Daoy (cell line): ENCODE measurements at places on chromosomes 6 and 20. TPM values are rescaled to one million over a fixed set of nuclear protein-coding genes. Genes with fewer than 3 reads are reported as not detected.

- DNase-seq, result no peak
These were observed 43.0 kb upstream of the FRMD1 start for GRCh38 chr6:168122011-168122410.

DNA sequence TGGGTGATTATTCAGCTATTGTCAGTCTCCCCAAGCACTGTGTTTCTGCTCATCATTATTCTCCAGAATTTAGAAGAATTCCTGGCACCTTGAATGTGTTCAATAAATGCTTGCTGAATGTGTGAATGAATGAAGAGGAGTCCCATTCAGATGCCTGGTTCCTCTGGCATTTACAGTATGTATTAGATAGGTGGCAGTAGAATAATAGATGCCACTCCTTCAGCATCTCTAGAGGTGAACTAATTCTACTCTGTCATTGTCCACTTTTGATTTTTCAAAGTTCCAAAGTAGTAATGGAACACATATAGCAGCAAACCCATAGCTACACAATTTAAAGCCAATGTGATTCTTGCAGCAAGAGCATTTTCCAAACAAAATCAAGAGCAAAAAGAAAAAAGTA, 118.9 kb upstream of the CEP162 start:
- no peak for DNase-seq

DNA sequence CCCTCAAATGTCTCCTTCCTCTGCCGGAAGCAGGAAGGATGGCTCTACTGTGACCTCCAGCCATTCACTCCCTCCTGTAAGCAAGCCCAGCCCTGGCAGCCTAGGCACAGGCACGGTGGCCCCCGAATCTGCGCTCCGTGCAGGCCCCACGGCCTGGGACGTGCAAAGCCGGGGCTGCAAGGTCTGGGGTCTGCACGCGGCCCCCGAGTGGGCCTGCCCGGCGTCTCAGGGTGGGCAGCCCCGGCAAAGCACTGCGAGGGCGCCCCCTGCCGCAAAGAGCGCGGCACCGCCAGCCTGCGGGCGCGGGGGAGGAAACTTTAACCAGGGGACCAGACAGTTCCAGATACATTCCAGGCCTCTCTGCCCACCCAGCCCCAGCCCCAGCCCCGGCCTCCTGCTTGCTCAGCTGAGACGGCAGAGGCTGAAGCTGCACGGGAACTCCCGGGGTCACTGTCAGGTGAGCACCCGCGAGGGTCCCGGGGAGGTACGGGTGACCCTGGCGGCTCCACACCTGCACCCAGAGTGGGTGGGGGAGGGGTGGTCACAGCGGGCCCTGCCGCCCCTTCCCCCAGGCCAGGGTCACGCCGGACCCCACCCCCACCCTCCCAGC, 98.8 kb downstream of the ASXL1 start:
- peak; percentile 48 for DNase-seq

DNA sequence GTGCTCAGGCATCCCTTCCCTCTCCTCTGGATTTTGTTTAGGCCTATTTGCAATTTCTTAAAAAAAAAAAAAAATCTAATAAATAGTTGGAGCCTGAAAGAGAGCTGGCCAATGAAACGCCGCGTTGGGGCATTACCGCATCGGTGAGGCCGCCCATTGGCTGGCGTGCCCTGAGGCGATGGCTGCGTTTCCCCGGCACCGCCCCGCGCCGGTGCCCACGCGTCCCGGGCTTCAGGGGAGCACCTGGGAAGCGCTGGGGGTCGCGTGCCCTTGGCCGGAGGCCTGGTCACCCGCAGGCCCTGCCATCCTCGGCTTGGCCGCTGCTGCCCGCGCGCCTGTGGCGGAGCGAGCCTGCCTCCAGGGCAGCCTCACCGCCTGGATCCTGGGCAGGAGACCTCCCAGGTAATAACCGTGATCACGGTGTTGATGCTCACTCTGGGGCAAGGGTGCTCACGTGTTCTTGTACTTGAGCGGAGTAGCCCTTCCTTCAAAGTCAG, 155.4 kb downstream of the NRN1 start:
- DNase-seq, result peak; percentile 68

DNA sequence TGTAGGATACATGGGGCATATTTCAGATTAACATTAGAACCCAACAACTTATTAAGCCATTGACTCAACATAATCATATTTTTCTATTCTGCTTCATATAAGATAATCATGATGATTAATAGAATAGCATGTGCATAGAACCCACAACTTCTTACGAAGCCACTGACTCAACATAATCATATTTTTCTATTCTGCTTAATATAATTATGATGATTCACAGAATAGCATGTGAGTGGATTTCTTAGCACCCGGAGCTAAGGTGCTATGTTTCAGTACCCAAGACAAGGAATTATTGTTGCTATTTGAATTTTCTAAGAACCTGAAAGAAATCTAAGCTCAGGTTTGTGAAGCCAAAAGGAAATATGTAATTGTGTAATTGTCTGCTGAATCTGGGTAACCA, 96.8 kb downstream of the TENT5A start:
- DNase-seq, result no peak

DNA sequence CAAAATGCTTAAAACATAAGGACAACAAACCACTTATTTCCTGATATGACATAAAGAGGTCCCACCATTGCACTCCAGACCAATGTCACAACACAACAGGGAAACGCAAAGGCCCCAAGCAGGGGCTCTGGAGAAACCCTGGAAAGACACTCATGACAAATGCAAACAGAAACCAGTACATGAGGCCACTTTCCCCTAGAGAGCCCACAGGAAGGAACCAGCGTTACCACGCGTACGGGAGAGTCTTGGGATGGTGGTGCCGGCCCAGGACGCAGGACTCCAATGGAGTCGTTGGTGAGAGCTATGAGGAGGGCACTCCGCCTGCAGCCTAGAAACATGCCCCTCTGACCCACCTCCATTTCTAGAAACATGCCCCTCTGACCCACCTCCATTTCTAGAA, 20.2 kb downstream of the GMEB2 start:
- no peak for DNase-seq

GRCh38 chr6:135280375-135281136, 99.4 kb downstream of the MYB start:
- DNase-seq, result no peak

DNA sequence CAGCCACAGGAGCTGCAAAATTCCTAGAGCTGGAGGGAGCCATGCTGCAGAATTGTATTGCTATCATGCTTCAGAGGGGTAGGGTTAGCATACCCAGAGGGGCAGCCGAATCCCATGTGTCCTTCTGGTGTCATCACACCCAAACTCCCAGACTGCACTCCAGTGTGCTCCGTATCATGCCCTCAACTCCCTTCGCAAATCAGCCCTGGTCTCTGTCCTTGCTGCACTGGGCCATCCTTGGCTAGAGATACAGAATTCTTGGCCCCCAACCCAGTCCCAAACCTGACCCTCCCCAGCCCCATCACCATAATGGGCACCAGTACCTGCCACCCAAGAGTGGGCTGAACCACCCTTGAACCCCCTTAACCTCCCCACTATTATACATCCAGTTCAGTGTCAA, 138.3 kb downstream of the ANKRD60 start:
- no peak for DNase-seq

DNA sequence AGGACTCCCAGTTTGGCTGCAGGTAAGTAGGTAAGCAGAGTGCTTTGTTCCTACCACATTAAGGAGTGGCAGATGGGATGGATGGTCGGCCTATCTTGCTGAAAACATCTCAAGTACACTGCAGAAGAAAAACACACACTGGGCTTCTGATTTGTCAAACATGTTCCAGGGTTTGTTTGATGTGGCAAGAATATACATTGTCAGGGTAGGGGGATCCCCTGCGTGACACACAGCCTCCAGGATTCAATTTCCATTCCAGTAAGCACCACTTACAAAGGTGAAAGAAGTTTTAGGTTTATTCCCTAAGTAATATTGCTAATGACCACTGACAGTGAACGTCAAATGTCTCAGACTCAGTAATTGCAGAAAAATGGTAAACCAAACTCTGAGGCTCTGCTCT, 26.0 kb upstream of the KIF16B start:
- DNase-seq, result no peak

- no peak for DNase-seq
These were observed 187.0 kb downstream of the PDE7B start for GRCh38 chr6:136038531-136038930.

GRCh38 chr6:43054206-43054943, 724 bp upstream of the CUL7 start:
- DNase-seq, result no peak

The EDN3 gene
- not detected in 2 replicates for total RNA-seq

The SLCO4A1 gene
- 15.4 and 16.3 TPM in 2 replicates for total RNA-seq

The PRSS35 gene
- total RNA-seq, result not detected in 2 replicates

The TBX18 gene
- total RNA-seq, result 8.2 and 8.6 TPM in 2 replicates

The SSTR4 gene
- not detected in 2 replicates for total RNA-seq
